ENCODE measurements at places on chromosomes 7 and 10.
A peak's percentile ranks its signal among the peaks of the same experiment; 100 is the strongest.

DNA sequence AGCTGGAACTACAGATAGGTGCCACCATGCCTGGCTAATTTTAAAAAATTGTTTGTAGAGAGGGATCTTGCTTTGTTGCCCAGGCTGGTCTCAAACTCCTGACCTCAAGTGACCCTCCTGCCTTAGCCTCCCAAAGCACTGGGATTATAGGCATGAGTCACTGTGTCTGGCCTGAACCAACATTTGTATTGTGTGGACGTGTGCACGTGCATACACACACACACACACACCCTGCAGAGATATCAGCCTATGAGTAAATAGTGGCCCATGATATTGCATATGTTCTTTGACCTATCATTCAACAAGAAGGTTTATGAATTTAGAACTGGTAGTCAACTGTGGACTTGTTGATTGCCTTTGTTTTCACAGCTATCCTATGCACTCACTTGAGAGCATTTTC lies 161.6 kb downstream of the BAMBI start:
- no peak for DNase-seq

- DNase-seq = no peak
These were observed 38.0 kb downstream of the KCNMA1 start for GRCh38 chr10:77599651-77600050.

DNA sequence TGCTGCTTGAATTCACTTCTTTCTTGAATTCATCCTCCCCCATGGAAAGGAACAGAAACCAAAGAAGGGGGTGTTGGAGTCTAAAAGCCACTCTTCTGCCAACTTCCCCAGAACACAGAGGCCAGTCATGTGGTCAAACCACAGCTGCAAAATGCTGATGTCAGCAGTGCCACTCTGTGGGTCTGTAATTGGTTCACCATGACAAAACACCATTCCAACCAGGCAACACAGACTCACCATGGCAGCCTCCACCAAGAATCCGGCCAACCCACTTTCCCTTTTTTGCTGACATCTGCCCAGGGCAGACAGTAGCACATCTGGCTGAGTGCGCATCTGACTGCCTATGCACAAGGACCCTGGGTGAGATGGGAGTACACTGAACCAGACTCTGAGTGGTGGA lies 16.8 kb downstream of the OSBPL3 start:
- peak; percentile 19 for DNase-seq

- DNase-seq = no peak
These were observed 16.0 kb downstream of the CREB3L2 start for GRCh38 chr7:137985897-137986251.
